Stimulated activated CD8-positive, alpha-beta memory T cell treated with anti-CD3 and anti-CD28 coated beads, Interleukin-15, amount 100 ng/mL, for 4 hours (primary cell): ENCODE measurements at places on chromosomes 7 and 10.

DNA sequence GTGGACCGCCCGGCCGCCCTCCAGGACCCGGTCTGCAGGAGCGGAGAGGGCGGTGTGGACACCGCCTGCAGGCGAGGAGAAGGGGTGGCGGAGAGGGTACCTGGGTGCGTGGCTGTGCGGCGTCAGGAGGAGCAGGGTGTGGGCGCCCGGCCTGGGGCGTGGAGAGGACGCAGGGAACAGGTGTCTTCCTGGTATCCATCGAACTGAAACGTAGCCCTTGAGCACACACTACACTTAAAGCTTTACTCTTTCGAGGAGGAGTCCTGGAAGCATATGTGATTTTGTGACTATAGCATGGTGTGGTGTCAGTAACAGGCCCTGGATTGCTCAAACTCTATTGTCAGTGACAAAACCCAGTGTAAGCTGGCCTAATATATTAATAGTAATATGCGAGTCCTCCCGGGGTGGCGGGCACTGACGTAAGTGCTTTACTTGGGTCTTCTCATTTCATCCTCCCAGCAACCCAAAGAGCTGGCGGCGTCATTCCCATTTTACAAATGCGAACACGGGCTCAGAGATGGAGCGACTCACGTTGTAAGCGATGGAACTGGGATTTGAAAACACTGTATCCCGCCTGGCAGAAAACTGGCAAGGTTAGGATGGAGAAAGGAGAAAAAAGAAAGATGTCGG is 508 bp upstream of the TECPR1 start:
- DNase-seq = no peak

DNA sequence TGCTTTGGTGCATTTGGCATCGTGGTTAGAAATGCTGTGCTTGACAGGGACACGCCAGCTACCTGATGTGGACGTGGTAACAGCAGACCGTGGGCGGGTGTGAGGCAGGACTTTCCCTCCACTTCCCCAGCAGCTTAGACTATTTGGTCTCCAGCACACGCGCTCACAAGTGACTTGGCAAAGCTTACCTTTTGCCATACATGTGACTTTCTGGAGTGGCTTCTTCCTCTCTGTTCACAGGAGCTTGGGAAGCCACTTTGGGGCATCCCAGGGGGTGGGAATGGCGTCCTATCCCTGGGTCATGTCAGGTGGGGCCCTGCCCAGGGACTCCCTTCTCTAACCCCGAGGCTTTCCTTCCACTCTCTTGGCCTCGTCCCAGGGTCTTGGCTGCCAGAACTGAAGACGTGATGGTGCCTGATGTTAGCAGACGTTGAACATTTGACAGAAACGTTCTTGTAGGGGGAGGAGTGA is 228.7 kb upstream of the KLF6 start:
- DNase-seq = peak; percentile 22

DNA sequence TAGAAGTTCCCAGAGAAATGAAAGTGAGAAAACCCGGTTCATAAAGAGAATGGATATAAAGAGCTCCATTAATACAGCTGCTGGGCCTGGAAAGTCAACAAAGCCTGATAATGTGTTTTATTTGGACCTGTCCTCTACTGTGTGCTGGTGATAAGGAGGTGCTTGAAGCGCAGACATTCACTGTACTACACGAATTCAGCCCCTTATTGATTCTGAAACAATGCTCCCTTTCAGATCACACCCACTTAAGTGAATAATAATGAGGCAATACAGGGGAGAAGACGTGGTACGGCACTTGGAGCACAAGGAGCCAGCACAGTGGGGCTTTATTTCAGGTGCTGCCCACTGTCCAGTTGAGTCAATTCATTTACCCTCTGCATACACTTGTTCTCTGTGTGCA is 260.8 kb downstream of the FGFR2 start:
- DNase-seq = no peak

GRCh38 chr7:135257-135653 is 57.1 kb upstream of the FAM20C start:
- DNase-seq = no peak

GRCh38 chr7:115217373-115217772 is 295.5 kb downstream of the MDFIC start:
- no peak for DNase-seq

- DNase-seq = peak; percentile 96
Measured at GRCh38 chr10:104268713-104269645, at the start of gene GSTO2. GSTO2 (plus strand) TSS chr10:104269184; CDS start chr10:104274916, 5,732 bp downstream.

GRCh38 chr7:79494046-79494445 is 40.6 kb upstream of the MAGI2 start:
- no peak for DNase-seq

DNA sequence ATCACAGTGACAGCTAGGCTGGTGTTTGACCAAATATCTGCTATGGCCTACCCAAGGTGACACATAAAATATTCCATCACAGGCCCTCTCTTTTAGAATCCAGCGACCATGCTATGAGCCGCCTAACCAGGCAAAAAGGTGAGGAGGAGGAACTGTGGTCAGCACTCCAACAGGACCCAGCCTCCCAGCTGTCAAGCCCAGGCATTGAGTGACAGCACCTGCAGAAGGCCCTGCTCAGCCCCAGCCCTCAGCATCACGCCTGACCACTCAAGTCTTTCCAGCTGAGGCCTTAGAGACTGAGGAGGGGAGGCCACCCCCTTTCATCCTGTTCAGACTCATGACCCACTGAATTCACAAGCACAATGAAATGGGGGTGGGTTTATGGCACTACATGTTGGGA is 43.0 kb downstream of the CXCL12 start:
- no peak for DNase-seq

- no peak for DNase-seq
Measured at GRCh38 chr10:73641328-73642060, at the start of gene MYOZ1. MYOZ1 (minus strand) TSS chr10:73641474; CDS start chr10:73640017, 1,457 bp downstream.

DNA sequence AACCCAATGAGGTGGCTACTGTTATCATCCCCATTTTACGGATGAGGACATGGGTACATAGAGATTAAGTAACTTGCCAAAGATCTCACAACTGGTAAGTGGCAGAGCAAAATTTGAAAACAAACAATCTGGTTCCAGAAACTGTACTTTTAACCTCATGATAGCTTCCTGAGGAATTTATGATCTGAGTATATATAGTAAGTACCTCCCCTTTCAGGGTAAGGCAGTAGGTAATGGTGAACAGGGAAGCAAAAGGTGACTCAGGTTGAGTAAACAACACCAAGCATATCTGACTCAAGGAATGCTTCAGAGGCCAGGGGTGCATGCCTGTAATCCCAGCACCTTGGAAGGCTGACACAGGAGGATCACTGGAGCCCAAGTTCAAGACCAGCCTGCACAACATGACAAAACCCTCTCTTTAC is 21.1 kb downstream of the KLLN start:
- no peak for DNase-seq

- no peak for DNase-seq
Measured at GRCh38 chr10:116974456-116975005, 30.5 kb downstream of the SHTN1 start.

DNA sequence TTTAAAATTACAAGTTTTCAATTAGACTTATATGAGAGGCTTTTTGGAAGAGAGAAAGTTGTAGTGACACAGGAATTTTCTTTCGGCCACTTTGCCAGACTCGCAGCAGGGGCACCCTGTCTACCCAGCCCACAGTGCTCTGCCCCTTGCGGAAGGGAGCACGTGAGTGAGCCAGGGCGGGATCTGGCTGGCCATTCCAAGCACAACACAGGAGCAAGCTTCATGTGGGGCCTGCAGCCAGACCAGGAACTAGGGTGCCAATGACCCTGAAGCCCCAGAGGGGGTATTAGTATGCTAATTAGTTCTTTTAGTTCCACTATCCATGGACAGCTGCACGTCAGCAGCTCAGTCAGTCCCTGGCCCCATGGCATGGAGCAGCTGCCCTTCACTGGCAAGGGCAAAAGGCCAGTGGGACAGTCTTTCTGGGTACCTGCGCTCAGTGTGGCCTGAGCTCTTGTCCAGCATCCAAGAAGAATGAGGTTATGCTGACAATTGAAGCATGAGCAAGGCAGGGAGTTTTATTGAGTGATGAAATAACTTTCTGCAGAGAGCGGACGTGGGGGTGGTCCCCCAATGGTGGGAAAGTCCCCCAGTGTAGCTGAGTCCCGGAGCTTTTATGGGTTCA is 251.1 kb upstream of the CSTF2T start:
- DNase-seq = no peak
